KBM-7 (cell line): ENCODE measurements at places on chromosomes 3 and 15.

- DNase-seq, result no peak
These were observed 23.6 kb downstream of the PTPN23 start for GRCh38 chr3:47404431-47404876.

DNA sequence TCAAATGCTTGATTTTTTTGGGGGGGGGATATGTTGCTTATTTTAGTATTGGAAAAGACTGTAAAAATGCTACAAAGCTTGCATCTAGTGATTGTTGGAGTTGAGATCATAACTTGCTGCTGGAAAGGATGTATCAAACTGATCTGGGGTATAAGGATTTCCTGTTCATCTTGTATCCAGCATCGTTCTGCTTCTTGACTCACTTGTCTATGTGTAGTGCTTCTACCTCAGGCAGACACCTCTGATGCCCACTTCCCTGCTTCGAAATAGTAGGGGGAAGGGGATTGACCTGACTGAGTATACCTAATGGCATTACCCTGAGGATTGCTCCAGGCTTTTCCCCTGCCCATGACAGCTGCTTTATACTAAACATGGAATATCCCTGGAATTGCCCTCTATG is 42.7 kb downstream of the STT3B start:
- no peak for DNase-seq

DNA sequence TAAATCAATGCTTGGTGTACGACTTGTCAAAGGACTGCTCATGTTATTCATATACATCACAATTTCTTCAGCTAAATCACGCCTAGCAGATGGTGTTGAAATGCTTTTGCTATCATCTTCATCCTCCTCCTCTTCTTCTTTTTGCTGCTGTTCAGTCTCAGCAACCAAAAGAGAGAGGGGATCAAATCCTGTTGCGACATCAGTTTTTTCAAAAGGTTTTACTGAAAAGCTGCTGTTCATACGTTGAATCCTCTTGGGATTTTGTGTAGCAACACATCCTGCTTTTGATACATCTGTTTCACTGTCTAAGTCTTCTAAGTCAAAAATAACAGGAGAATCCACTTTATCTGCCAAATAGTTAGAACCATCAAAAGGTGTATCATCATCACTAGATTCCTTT is 69.0 kb downstream of the SLC24A1 start:
- no peak for DNase-seq

GRCh38 chr3:16113704-16114103 is 60.8 kb upstream of the GALNT15 start:
- no peak for DNase-seq

- DNase-seq, result no peak
These were observed 5.1 kb downstream of the FSIP1 start for GRCh38 chr15:39777496-39777895.

DNA sequence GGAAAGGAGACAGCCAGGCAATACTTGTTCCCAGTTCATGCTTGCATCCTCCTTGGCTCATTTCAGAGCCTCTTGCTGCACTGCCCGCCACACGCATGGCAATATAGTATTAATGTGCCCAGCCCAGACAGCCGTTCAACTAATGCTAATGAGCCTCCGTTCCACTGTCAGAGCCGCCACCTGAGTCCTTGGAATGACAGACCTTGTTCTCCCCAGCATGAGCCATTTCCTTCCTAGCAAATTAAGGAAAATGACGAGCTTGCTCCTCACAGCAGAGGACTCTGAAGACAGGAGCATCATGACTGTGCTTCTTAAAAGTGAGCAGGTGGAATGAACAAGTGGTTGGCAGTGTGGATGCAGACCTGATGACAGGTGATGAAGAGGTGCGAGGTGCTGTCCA is 10.8 kb upstream of the LRRC15 start:
- DNase-seq, result no peak

GRCh38 chr15:78265752-78266224 is 1.4 kb downstream of the DNAJA4 start:
- no peak for DNase-seq
